Inflammatory macrophage treated with lipopolysaccharide for 4 hours (primary cell): ENCODE measurements at places on chromosomes 12 and 14.
A peak's percentile ranks its signal among the peaks of the same experiment; 100 is the strongest.

DNA sequence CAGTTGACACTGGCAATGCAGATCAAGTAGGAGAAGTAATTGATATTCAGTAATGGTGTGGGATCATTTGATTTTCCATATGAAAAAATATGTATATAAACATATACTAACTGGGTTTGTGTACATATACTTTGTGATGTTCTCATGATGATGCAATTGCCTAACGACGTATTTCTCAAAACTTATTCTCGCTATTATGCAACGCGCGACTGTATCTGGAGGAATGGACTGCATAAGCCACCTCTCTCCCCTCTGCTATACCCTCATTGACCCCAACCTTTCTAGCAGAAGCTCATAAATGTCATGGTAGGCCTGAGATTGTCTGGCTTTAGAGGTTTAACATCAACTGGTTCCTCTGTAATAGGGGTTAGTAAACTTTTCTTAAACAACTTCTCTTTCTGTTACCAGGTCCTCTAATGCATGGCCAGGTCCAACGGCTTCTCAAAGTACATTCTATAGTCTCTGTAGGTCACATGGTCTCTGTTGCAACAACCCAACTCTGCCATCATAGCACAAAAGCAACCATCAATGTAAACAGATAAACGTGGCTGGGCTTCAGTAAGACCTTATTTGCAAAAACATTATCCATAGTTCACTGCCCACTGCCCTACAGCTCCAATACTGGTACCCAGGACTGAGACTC lies 59.3 kb downstream of the FOXN3 start:
- peak; percentile 84 for DNase-seq

- no peak for DNase-seq
Measured at GRCh38 chr14:23381871-23382270, 5.0 kb downstream of the CMTM5 start.

- no peak for DNase-seq
Measured at GRCh38 chr12:40104461-40105264, 1.2 kb downstream of the SLC2A13 start.

- DNase-seq: no peak
Measured at GRCh38 chr14:98994561-98994960, 277.4 kb downstream of the BCL11B start.

DNA sequence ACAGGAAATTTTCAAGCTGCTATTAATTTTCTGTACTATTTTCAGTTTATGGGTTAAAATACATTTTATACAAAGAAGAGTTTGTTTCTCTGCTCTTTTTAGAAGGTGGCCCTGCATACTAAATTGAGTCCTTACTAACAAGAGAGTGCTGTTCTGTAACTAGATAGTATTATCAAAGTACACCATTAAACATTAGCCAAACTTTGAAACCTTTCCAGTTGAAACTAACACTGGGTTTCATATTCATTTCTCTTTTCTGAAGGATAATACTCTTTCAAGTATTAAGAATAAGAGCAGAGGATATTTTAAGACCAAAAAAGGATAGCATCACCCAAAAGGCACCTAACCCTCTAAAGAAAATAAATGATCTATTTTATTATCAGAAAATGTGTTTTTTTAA lies 47.2 kb downstream of the PEBP1 start:
- no peak for DNase-seq

DNA sequence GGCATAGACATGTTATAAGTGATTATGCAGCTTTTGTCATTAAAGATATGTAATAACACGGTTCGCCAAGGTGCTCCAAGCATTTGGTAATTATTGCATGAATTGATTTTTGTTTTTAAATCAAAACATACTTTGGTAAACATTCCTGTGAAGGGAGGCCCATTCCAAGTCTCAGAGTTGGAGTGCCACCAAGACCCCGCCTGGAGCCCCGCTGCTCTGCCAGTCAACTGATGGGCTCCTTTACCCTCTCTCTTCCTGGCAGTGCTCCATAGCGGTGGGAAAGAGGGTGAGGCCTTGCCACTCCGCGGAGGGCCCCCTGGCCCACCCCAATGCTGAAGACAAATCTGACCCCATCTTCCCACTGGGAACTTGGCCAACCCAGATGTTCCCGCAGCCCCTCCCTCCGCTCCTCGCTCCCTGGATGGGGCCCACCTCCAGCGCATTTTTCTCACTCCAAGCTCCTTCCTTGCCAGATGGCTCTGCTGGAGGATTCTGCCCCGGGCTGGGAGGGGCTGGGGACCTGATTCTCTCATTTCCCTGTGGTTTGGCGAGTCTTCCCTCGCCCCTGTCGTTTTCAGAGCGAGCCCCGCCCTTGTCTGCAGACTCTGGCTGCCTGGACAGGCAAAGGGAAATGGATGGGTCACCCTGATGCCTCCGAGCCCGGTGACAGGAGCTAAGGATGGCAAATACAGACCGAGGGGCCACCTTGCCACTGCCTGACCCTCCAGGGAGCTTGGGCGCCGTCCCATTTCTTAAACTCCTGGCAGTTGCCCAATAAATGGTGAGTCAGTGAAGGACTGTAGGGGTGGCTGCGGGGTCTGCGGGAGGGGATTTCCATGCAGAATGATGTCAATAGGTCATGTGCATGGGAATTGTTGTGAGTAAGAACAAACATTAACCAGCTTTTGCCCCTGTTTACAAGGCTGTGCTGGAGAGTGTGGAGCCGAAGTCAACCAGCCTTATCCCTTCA lies 9.2 kb upstream of the PAPLN start:
- peak; percentile 95 for DNase-seq

- no peak for DNase-seq
Measured at GRCh38 chr12:124174451-124175348, 120.2 kb upstream of the RFLNA start.

- DNase-seq: no peak
Measured at GRCh38 chr12:26855337-26855736, 22.3 kb upstream of the ITPR2 start.

DNA sequence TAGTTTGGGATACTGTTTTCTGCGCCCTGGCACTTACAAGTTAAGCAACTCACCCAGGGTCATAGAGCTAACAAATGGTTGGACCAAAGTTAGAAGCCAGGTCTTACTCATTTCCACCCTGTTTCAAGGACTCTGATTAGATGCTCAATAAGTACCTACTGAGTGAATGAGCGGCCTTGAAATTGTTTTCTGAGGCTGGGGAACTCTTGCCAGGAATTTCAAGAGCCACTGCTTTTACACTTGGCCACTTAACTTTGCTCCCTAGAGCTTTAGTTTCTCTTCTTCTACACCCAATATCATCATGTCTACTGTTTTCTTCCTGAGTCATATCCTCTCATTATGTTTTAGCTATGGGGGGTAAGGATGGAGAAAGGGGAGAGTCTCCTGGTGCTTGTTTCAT lies 431.6 kb downstream of the ZFP36L1 start:
- DNase-seq: no peak

GRCh38 chr14:31025367-31026076 lies at the start of gene AP4S1:
AP4S1 (plus strand) TSS chr14:31025649; CDS start chr14:31066197, 40,548 bp downstream.
- DNase-seq: peak; percentile 33

GRCh38 chr14:22416193-22416592 lies 172.8 kb downstream of the DAD1 start:
- no peak for DNase-seq

GRCh38 chr12:131038961-131039950 lies 85.5 kb downstream of the ADGRD1 start:
- no peak for DNase-seq

DNA sequence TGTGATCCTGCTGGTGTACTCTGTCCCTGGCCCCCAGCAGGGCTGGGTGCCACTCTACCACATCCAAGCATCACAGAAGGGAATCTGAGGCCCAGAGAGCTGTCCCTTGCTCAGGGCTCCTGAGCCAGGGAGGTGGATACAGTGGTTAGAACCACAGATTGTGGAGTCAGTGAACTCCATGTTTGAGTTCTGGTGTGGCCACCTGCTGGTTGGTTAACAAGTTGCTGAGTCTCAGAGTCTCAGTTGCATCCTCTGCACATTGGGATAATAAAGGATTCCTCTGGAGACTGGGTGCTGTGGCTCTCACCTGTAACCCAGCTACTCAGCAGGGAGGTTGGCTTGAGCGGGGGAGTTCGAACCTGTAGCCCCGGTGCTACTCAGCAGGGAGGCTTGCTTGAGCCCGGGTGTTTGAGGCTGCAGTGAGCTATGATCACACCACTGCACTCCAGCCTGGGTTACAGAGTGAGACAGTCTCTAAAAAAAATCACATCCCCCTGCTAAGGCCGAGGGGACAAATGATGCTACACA lies 39.4 kb downstream of the MVK start:
- DNase-seq: peak; percentile 3

- DNase-seq: no peak
Measured at GRCh38 chr12:66900616-66901015, 221.7 kb upstream of the GRIP1 start.

GRCh38 chr14:22305607-22306006 lies 283.4 kb downstream of the DAD1 start:
- peak; percentile 15 for DNase-seq

DNA sequence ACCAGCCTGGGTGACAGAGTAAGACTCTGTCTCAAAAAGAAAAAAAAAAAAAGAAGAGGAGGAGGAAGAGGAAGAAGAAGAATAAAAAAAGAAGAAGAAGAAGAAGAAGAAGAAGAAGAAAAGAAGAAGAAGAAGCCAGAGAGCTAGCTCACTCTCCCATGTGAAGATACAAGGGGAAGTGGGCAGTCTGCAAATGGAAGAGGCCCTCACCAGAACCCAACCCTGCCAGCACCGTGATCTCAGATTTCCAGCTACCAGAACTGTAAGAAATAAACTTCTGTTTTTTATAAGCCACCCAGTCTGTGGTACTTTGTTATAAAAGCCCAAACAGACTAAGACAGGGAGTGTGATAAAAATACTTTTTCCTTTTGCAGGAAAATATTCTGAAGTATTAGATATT lies 130.7 kb downstream of the ETNK1 start:
- peak; percentile 47 for DNase-seq

- peak; percentile 80 for DNase-seq
Measured at GRCh38 chr12:106247674-106248311, at the start of gene CKAP4. CKAP4 (minus strand) TSS chr12:106248020; CDS start chr12:106247851, 169 bp downstream.

DNA sequence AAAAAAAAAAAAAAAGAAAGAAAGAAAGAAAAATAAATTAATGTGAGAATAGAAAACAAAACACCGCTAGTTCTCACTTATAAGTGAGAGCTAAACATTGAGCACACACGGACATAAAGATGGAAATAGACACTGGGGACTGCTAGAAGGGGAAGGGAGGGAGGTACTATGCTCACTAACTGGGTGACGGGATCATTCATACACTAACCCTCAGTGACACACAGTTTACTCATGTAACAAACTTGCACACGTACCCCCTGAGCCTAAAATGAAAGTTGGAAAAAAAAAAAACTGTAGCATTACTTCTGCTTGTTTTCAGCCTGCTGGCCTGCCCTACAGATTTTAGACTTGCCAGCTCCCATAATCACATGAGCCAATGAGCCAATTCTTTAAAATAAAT lies 10.5 kb upstream of the PRMT5 start:
- DNase-seq: no peak

GRCh38 chr12:93183940-93184671 lies 193.6 kb upstream of the NUDT4 start:
- DNase-seq: peak; percentile 88
